ENCODE measurements at places on chromosomes 2 and 18.

DNA sequence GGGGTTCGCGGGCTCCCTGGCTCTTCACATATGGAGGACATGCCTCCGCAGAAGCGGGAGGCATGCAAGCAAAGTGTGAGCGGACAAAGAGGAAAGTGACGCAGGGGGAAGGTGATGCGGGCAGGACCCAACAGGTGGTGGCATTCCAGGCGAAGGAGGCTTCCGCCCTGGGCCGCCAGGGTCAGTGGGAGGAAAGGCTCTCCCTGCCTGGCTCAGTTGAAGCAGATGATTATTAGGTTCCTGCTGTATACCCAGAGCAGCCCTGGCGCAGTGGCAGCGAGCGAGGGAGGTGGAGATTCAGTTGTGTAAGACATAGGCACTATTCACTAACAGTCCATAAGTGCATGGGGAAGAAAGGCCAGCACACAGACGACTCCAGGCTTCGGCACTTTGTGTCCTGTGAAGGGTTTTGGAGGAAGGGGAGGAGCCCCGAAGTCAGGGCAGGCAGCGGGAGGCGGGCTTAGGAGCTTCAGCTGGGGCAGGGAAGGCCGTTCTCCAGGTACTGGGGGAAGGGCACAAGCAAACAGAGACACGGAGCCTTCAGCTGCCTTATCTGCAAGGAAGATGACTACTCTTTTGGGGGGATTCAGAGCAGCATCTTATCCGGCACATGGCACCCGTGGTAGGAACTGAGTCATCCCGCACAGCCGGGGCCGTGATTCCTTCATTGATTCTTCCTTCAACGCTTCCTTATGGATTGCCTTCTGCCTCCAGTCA is 89.8 kb downstream of the TGOLN2 start:
- no peak for DNase-seq

DNA sequence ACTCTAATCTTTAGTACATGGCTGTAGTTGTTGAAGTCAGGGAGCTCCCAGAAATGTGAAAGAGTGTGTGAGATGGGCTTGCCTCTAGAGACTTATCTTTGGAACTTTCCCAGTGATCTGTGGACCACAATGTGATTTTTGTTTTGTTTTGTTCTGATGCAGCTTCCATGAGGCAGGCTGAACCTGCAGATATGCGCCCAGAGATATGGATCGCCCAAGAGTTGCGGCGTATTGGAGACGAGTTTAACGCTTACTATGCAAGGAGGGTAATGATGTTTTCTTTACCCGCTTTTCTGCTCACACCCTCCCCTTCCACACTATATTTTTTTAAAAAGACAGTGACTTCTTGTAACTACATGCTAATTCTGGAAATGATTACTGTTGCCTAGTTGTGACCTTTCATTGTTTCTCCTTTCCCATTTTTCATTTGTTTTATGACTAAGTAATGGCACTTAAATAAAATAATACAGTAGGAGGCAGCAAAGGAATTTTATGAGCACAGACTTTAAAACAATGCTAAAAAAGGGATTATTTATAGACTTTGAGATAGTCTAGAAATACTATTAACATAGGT is 29.3 kb downstream of the BCL2L11 start:
- DNase-seq = no peak

DNA sequence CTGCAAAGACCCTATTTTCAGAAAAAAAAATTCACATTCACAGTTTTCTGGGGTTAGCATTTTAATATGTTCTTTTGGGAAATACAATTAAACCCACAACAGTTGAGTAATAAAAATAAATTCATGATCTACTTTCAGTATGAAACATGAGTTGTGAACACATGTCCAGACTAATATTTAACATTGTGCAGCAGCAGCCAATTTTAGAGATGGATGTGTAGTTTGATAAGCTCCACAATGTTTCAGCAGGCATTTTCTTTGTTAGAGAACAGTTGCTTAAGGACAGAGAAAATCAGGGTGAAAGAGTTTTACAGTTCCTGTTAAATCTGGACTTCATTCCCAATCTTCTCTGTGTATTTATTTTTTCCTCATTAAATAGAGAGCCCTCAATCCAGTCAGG is 519.5 kb downstream of the PIK3C3 start:
- no peak for DNase-seq

DNA sequence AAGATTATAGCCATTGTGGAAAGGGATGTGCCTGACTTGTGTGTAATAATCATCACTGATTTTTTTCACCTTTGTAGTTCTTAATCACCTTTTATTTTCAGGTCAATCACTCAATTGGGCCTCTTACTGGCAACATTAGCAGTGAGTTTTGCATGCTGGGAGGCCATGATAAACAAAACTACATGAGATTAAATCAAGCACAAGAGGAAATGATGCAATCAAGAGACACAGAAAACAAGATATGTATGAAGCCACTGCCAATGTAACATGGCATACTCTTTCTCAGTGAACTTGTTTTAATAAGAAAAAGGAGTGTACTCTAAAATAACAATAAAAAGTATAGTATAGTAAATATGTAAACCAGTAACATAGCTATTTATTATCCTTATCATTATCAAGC is 69.9 kb upstream of the FSIP2 start:
- no peak for DNase-seq

GRCh38 chr2:240300261-240300821 is 135.1 kb upstream of the GPC1 start:
- DNase-seq = no peak

All from NCI-H1694 treated with DMSO at 0.1 percent for 48 hours (cell line).